ENCODE measurements at places on chromosomes 2 and 18.

DNA sequence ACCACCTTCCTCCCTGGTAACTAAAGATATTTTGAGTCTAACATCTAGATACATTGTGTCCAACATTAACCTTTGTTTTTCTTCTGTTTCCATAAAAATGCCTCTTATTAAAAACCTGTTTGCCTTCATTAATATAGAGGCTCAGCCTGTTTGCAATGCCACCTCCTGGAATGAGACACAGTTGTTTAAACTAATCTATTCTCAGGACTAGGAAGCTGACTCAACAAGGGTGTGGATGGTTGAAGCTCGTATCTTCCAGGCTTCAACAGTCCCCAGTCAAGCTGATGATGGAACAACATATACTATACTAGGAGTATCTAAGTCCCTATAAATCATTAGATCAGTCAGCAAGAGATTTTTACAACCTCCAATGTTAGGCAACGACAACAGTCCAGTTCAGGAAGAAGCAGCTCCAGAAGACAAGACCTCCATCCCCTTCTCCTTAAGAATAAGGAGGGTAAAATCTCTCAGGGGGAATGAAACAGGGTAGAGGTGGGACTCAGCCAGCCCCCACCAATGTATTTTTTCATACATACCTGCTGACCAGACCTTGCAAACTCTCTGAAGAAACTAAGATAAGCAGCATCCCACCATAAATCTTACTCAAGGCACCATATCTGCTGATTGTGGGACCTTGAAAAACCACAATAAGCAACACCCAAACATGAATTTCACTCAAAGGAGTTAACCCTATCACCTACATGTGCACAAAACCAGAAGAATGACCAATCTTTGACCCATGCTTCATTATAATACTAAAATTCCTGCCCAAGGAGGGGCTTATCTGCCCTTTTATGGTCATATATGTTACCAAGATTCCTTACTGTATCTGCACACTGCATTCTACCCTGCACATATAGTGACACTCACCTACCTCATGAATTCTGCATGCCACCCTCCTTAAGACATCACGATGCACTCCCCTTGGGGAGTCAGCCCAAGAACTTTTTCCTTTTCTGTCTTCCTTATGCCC is 21.4 kb downstream of the ZNF24 start:
- DNase-seq = no peak

- no peak for DNase-seq
Observed at GRCh38 chr2:197274349-197274748, 36.2 kb downstream of the ANKRD44 start.

GRCh38 chr2:161426922-161427663 is 11.0 kb downstream of the TBR1 start:
- peak; percentile 23 for DNase-seq

GRCh38 chr2:222193328-222193983 is 105.3 kb downstream of the PAX3 start:
- no peak for DNase-seq

- DNase-seq = no peak
Observed at GRCh38 chr2:185689906-185690539, 48.6 kb upstream of the FSIP2 start.

DNA sequence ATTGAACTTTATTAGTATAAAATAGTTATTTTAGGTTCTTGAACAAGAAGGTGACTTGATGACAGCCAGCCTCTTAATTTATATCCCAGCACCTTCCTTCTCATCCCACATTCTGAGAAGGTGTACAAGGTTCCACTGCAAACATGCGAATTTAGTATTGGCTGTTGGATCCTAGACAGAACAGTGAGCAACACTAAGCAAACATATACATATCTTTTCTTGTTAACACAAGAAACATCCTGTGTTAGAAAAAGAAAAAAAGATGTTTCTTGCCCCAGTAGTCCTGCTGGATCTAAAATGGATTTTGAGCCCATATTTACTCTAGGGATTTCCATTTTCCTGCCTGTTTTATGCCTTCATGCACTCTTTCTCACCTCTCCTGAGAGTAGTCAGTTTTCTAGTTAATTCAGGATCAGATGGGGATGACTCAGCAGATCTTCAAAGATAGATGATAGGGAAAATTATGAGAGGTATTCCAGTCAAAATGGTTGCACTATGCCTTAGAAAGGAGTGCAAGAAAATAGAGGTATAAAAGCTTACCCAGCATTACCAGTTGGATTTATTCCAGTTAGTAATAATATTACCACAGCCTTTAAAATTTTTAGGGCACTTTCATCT is 336.5 kb downstream of the MEIS1 start:
- DNase-seq = no peak

DNA sequence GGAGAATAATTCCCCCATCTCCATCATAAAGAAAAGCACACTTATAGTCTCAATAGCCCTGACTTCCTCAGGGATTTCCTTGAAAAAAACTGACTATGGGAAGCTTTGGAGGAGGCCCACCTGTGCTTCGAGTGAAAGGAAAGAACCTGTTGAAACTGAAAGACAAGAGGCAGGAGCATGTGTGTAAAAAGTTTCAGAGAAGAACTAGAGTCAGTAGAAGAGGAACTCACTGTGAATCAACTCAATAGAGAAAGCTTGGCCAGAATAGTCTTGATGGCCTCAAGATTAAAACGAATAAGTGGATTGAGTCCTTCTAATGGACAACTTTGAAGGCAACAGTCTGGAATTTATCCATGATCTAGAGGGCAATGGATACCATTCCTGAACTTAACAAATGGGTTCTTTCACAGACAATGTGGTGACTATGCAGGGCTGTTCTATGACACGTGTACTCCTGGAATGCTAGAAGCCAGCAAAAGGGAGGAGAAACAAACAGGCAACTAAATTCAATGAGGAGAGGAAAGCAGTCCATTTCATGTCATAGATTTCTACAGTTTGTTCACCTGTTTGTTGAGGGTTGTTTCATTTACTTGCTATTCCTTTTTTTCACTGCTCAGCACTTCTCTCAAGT is 442.3 kb downstream of the GRB14 start:
- peak; percentile 3 for DNase-seq

DNA sequence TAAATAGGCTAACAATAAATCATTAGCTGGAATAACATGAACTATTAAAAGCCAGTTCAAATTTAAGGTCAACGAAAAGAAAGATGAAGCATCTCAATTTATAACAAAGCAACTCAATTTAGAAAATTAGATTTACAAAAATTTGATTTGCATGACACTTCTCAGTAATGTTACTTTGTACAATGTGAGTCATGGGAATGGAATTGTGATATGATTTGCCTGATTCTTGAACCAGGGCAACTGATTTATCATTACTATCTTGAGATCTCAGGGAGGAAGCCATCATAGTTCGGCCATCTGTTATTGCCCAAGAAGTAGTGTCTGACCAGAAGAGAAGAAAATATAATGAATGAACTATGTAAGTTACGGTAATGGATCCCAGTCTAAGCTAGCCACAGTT is 193.1 kb downstream of the RIT2 start:
- DNase-seq = no peak

- no peak for DNase-seq
Observed at GRCh38 chr2:238772635-238773297, 75.1 kb upstream of the TWIST2 start.

DNA sequence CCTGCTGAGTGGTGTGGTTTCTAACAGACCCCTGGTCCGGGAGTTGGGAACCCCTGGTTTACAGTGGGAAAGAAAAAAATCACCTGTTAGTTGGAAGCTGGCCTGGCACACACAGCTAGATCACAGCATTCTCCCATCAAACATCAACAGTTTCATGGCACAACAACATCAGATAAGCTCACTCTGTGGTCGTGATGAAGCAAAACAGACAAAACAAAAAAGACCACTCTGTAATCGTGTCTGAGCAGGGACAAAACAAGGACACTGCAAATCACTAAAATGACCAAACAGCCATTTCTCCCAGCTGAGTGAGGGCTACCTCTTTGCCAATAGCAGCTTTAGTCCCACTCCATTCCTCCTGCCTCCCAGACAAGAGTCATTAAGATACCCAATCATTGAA is 9.0 kb upstream of the IMPACT start:
- DNase-seq = no peak

GRCh38 chr18:25921677-25922421 is 168.6 kb downstream of the SS18 start:
- DNase-seq = peak; percentile 7
